ENCODE measurements at places on chromosomes 7 and 10.

- peak; percentile 63 for DNase-seq
These were observed 10.2 kb downstream of the CCDC6 start for GRCh38 chr10:59896191-59896590.

DNA sequence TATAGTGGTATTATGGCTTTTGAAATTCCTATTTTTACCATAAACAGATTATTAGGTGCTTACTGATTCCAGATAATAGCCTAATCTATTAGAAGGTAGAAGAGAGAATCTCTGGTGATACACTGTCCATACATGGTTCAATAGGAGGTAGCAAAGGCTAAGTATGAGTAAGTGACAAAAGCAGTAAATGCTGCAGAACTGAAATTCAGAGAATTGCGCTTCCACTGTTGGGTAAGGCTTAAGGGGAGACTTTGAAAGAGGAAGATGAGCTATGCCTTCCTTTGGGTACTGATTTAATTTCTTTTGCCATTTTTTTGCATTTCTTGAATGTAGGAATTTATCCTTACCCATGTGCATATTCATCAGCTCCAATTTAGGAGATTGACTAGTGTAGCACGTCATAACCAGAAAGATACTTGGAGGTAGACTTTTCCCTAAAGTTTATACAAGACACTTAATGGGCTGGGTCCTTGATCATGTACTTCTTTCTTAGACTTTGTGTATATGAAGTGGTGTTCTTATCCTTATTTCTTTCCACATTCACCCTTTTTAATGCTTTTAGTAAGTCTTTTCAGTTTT lies 15.3 kb downstream of the MKLN1 start:
- no peak for DNase-seq

DNA sequence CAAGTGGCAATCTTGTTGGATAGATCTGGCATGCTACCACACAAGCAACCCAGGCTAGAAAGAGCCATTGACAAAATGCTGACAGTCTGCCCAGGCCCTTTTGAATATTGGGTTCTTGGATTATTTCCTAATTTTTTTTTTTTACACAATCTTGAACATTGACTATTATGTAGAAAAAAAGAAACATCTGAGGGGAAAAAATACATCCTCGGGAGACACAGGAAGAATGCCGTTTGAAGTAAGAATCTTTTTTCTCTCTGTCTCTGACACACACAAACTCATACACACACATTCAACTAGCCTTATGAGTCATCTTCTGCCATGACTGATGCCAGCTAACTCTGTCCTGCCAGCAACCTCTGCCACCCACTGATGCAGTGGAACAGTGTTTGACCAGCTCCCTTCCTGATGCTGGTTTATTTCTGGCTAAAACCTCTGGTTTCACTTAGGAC lies 47.2 kb downstream of the SORBS1 start:
- no peak for DNase-seq

GRCh38 chr7:106841896-106842390 lies 23.1 kb upstream of the PIK3CG start:
- no peak for DNase-seq

Measured in transverse colon (tissue), 4 donors.